ENCODE measurements at places on chromosomes 7 and 10. TPM values are rescaled to one million over a fixed set of nuclear protein-coding genes. Genes with fewer than 3 reads are reported as not detected.

ITGB8 gene
- total RNA-seq: 154 TPM

GSTK1 gene
- 196 TPM for total RNA-seq

PRKAG2 gene
- 32.3 TPM for total RNA-seq

RASA4B gene
- 3.7 TPM for total RNA-seq

GRCh38 chr7:71682841-71683781 lies 551.2 kb downstream of the GALNT17 start:
- no peak overlapping the region for H3K4me3 ChIP-seq
- no peaks in the 10 kb centered on the region for H3K27me3 ChIP-seq
- H3K4me1 ChIP-seq: no peaks in the 10 kb centered on the region
- no peaks in the 10 kb centered on the region for H3K36me3 ChIP-seq
- no peak for DNase-seq
- H3K27ac ChIP-seq: no peak overlapping the region

DNA sequence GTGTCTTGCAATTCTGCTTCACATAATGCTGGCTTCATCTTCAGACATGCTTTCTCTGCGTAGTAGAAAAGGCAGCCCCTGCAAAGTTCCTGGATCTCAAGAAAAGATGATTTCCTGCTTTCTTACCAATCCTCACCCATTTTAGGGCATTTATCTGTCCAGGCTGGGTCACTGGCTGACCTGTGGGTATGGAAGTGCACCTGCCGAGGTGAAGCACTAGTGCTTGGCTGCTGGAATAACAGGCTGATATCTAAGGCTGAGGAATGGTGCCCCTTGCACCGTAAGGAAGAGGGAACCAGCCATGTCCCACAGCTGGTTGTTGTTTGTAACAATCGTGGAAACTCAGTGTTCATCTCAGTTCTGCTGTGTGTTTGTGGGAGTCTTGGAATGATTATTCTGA lies 138.0 kb upstream of the KLF6 start:
- H3K36me3 ChIP-seq: no peaks in the 10 kb centered on the region
- H3K4me1 ChIP-seq: no peaks in the 10 kb centered on the region
- no peak overlapping the region for H3K27ac ChIP-seq
- H3K27me3 ChIP-seq: no peaks in the 10 kb centered on the region
- no peak for DNase-seq

DNA sequence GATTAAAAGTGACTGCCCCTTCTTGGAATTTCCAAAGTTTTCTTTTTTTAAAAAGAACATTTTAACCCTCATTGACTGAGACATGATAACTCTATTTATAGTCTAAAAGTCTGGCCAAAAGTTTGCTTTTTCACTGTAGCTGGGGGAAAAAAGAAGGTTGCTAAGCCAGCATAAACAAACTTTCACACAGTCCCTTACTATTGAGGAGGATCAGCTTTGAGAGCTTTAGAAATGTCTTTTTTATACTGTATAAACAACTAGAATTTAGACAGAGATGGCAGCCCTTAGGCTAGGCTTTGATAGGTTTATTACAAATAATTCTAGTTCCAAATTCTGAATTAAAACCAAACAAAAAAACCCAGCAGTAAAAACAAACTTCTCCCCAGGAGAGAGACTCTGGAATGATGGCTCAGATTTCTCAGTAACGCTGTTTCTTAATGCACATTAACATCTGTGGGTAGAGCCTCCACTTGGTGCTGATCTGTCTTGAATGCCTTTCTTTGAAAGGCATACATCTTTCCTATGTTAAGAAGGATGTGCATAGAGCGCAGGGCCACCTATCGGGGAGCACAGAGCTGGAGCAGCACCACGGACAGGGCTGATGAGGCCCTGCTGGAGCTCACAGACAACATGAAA lies 100.9 kb upstream of the PDLIM1 start:
- H3K4me1 ChIP-seq: no peaks in the 10 kb centered on the region
- no peak overlapping the region for H3K27ac ChIP-seq

DNA sequence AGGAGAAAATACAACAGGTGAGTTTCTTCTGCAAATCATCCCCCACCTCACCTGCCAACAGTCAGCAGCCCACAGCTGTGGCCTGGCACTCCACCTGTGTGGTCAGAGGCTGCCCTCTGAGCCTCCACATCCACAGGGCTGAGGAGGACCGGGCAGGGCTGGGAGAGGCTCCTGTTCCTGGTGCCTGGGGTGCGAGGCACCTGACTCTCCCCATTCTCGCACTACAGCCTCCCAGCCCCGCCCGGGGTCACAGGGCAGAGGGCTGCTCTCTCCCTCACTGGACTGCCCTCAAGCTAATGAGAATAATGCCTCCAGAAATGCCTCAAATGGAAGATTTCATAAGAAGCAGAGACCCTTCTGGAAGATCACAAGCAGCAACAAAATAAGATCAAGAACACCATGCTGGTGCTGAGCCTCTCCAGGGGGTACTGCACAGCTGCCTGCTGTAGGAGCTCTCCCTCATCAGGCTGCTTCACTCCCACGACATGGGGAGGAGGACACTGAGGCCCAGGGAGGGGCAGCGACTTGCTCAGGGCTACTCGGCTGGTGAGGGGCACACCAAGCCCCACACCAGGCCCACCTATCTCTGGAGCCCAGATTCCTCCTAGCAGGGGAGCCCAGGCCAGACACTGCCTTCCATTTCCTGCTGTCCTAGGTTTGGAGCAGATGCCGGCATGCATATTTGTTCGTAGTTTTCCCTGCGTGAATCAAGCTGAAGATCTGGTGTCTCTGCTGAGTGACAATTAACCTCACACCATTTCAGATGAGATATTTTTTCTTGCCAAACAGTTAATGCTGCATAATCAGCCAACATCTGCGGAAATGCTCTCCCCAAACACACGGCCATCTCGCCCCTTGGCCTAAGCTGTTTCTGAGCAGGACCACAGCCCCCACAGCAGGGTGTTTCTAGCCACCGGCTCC lies 76.5 kb downstream of the FAM53B start:
- H3K27me3 ChIP-seq: no peaks in the 10 kb centered on the region
- peaks cover 10% of the 10 kb centered on the region for H3K4me1 ChIP-seq
- H3K27ac ChIP-seq: peak overlapping the region; percentile 75
- DNase-seq: no peak
- no peaks in the 10 kb centered on the region for H3K36me3 ChIP-seq
